ENCODE measurements at places on chromosomes 2 and 18.

- peak; percentile 34 for DNase-seq
Observed at GRCh38 chr2:216694082-216694825, 1.1 kb downstream of the IGFBP5 start.

DNA sequence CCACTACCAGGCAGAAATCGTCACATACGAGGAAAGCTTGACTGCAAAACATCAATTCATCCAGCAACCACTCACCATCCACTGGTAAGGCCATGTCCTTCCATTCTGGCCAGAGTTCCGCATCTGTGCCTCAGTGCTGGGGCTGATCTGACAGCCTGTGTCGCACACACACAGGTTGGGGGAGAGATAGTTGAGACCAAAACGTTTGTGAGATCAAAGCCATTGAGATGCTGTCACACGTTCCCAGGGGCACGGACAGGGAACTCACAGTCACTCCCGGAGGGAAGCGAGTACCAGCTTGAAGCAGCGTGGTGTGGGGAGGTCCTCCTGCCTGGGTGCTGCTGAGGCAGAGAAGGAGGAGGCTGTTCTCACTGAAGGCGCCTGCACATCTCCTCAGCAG is 458.5 kb upstream of the SALL3 start:
- DNase-seq, result no peak

GRCh38 chr18:74128159-74128558 is 19.5 kb downstream of the FBXO15 start:
- DNase-seq, result no peak

DNA sequence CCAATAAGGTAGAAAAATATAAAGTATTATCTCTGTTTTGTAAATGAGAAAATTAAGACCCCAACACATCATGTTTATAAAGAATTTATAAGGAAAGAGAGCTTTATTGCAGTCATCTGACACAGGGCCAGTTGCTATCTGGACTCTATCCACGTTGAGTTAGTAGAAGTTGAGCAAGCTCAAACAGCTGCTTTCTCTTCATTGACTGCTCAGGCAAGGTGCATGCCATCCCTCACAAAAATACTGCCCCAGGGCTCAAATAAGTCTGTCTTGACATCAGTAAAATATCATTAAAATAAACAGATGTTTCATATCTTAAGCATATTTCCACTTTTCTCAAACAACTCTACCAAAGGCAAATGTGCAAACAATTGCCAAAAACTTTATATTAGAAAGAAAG is 14.8 kb downstream of the COL5A2 start:
- no peak for DNase-seq

DNA sequence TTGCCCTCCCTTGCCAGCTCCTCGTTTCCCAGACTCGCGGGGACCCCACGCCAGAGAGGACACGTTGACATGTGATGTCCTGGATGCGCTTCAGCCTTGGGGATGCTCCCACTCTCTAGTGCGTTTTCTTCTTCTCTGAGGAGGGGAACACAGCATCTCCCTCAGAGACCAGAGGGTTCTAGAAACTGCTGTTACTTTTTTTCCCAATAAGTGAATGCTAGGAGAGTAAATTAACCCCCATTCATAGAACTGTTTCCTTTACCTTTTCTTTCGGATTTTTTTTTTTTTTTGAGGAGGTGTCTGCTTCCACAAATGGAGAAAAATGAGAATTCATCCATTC is 370 bp upstream of the EFEMP1 start:
- no peak for DNase-seq

- DNase-seq, result no peak
Observed at GRCh38 chr18:63001861-63002260, 286.5 kb downstream of the PHLPP1 start.

GRCh38 chr18:14970027-14970426 is 222.1 kb downstream of the ANKRD30B start:
- DNase-seq, result no peak

GRCh38 chr2:180970016-180970415 is 10.4 kb upstream of the UBE2E3 start:
- DNase-seq, result no peak
